ENCODE measurements at places on chromosomes 3 and 15. TPM values are rescaled to one million over a fixed set of nuclear protein-coding genes. Genes with fewer than 3 reads are reported as not detected.

C3orf49 gene
- total RNA-seq = not detected

ZFAND6 gene
- total RNA-seq = 77.5 TPM

NR2E3 gene
- 0.57 TPM for total RNA-seq

SYNPR gene
- not detected for total RNA-seq

GPR62 gene
- total RNA-seq = not detected
